Heart left ventricle (tissue), 16 donors: ENCODE measurements at places on chromosomes 3 and 15.

- DNase-seq, result no peak
Measured at GRCh38 chr3:127783642-127784160, 38.6 kb downstream of the MGLL start.

- DNase-seq, result no peak
Measured at GRCh38 chr3:50401978-50402595, 42.8 kb upstream of the TMEM115 start.

GRCh38 chr15:77036537-77037387 is 34.1 kb downstream of the TSPAN3 start:
- DNase-seq, result peak; percentile 21

DNA sequence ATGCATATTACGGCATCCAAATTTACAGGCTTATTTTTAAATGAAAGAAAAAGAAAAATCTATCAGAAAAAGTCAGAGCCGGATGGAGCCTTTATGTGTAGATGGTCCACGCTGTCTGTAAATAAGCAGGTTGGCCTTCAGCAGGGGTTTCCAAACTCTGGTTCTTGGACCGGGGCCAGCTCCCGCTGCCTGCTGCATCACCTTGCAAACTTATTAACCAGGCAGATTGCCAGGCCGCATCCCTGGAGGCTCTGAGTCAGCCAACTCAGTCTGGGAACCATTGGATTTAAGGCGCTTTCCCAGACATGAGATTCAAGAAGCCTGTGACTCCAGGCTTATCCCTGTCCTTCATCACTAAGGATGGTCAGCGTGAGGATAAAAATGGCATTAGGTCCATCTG is 212.4 kb downstream of the OPA1 start:
- peak; percentile 87 for DNase-seq

DNA sequence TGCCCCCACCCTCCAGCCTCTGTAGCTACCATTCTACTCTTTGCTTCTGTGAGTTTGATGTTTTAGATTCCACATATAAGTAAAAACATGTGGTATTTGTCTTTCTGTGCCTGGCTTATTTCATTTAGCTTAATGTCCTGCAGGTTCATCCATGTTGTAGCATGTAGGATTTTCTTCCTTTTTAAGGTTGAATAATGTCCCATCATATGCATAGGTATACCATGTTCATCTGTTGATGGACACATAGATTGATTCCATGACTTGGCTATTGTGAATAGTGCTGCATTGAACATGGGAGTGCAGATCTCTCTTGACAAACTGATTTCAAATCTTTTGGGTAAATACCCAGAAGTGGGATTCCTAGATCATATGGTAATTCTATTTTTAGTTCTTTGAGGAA is 11.8 kb downstream of the THSD4 start:
- DNase-seq, result no peak
